ENCODE measurements at places on chromosomes 7 and 10.

DNA sequence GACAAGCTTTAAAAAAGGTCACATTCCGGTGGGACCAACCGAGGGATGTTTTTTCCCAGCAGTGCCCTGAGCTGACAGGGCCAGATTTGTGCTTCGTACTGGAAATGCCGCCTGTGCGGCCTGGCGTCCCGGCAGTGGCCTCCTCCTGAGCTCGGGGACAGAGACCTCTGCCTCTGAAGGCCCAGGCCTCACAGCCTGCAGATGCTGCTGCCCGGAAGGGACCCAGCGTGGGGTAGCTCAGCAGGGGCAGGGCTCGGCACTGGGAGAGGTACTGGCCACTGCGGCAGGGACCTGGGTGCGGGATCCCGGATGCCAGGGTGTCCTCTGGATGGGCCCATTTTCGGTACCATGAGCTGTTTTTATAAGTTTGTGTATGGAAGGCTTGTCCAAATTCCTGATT, 52.4 kb upstream of the CFAP46 start:
- no peaks in the 10 kb centered on the region for H3K36me3 ChIP-seq
- no peak overlapping the region for H3K27ac ChIP-seq
- H3K4me3 ChIP-seq = no peak overlapping the region
- peaks cover 33% of the 10 kb centered on the region for H3K4me1 ChIP-seq

- no peak overlapping the region for H3K27ac ChIP-seq
- no peaks in the 10 kb centered on the region for H3K36me3 ChIP-seq
- no peaks in the 10 kb centered on the region for H3K27me3 ChIP-seq
- no peaks in the 10 kb centered on the region for H3K4me1 ChIP-seq
- H3K4me3 ChIP-seq = no peak overlapping the region
- peak; percentile 72 for DNase-seq
Observed at GRCh38 chr10:99172128-99172738, 63.4 kb downstream of the HPSE2 start.

DNA sequence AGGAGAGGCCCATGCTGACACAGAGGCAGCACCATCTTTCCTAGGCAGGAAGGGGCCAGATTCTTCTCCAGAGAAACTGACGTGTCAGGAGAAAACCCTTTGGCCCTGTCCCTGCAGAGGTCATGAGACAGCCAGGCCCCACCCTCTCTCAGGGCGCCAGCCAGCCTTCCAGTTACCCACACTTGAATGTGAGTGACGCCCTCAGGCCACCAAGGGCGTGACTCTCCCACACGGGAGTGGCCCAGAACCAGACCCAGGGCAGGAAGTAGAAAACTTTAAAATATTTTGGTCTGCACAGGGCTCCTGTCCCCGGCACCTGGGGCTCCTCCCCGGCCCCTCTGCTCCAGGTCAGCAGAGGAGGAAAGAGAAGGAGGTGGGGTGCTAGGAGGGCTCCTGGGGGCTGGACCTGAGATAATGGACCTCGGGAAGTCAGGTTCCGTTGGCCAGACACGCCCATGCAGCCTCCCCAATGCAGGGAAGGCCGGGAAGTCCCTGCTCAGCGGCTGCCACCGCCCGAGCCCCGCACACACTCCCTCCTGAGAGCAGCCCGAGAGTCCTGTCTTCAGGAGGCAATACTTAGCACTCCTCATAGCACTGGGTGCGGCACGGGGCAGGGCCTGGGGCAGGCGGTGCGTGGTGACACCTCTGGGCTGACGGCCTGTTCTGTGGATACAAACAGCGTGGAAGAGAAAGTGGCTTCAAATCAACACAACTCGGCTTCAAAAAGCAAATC, 67.0 kb upstream of the CFAP46 start:
- H3K4me3 ChIP-seq = no peak overlapping the region
- H3K4me1 ChIP-seq = no peaks in the 10 kb centered on the region
- no peaks in the 10 kb centered on the region for H3K27me3 ChIP-seq
- no peak for DNase-seq
- H3K36me3 ChIP-seq = no peaks in the 10 kb centered on the region

- no peaks in the 10 kb centered on the region for H3K4me1 ChIP-seq
- no peak overlapping the region for H3K4me3 ChIP-seq
- no peaks in the 10 kb centered on the region for H3K36me3 ChIP-seq
Observed at GRCh38 chr7:157445246-157445955, 108.6 kb downstream of the DNAJB6 start.

GRCh38 chr7:67661-68395, 124.5 kb upstream of the FAM20C start:
- no peaks in the 10 kb centered on the region for H3K27me3 ChIP-seq
- no peak overlapping the region for H3K4me3 ChIP-seq
- H3K36me3 ChIP-seq = no peaks in the 10 kb centered on the region
- H3K4me1 ChIP-seq = 0 out of 2 replicates have a peak, but pooled peaks cover 9% of the 10 kb centered on the region
- H3K27ac ChIP-seq = no peak overlapping the region

- no peaks in the 10 kb centered on the region for H3K4me1 ChIP-seq
- H3K36me3 ChIP-seq = no peaks in the 10 kb centered on the region
- DNase-seq = no peak
Observed at GRCh38 chr10:11396311-11396955, 215.0 kb downstream of the USP6NL start.

DNA sequence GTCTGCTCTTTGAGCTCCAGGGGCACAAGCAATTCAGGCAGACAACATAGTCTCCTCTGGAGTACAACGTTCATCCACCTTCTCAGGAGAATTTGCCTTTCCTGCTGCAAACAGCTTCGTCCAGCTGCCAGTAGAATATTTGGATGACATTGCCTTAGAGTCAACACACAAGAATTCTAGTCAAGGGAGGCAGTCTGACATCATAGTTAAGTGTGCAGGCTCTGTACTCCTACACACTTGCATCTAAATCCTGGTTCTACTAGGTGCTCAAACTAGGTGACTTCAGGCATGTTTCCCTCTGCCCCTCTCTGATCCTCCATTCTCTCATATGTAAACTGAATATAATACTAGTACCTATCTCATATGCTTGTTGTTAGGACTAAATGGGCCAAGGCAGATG, 314.8 kb downstream of the HPSE2 start:
- H3K4me3 ChIP-seq = no peak overlapping the region
- no peaks in the 10 kb centered on the region for H3K4me1 ChIP-seq
- no peak for DNase-seq
- no peak overlapping the region for H3K27ac ChIP-seq
- no peaks in the 10 kb centered on the region for H3K36me3 ChIP-seq

- H3K36me3 ChIP-seq = no peaks in the 10 kb centered on the region
- H3K27me3 ChIP-seq = no peaks in the 10 kb centered on the region
- DNase-seq = no peak
- H3K4me1 ChIP-seq = no peaks in the 10 kb centered on the region
- H3K27ac ChIP-seq = no peak overlapping the region
Observed at GRCh38 chr10:48509974-48510692, 94.7 kb downstream of the ARHGAP22 start.

DNA sequence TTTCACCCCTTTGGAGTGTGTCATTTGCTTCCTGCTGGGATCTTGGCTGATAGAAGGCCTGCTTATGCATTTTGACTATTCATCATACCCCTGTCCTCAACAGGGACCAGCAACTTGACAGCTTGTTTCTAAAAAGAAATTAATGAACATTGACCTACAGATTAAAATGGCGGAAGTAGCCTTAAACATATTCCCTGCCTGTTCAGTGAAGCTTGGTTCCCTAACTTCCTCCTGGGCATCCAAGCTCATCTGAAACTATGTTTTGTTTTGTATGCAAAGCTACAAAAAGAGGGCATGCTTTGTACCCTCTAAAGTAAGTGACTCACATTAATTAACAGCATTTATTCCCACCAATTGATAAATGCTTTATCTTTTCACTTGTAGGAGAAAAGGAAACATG, 26.8 kb upstream of the CDK14 start:
- no peak for DNase-seq
- no peak overlapping the region for H3K27ac ChIP-seq
- H3K36me3 ChIP-seq = no peaks in the 10 kb centered on the region
- H3K27me3 ChIP-seq = no peaks in the 10 kb centered on the region
- 0 out of 2 replicates have a peak, but pooled peaks cover 5% of the 10 kb centered on the region for H3K4me1 ChIP-seq

- no peaks in the 10 kb centered on the region for H3K27me3 ChIP-seq
- no peak overlapping the region for H3K27ac ChIP-seq
- no peak for DNase-seq
- no peak overlapping the region for H3K4me3 ChIP-seq
Observed at GRCh38 chr10:822661-823367, 108.7 kb downstream of the LARP4B start.

DNA sequence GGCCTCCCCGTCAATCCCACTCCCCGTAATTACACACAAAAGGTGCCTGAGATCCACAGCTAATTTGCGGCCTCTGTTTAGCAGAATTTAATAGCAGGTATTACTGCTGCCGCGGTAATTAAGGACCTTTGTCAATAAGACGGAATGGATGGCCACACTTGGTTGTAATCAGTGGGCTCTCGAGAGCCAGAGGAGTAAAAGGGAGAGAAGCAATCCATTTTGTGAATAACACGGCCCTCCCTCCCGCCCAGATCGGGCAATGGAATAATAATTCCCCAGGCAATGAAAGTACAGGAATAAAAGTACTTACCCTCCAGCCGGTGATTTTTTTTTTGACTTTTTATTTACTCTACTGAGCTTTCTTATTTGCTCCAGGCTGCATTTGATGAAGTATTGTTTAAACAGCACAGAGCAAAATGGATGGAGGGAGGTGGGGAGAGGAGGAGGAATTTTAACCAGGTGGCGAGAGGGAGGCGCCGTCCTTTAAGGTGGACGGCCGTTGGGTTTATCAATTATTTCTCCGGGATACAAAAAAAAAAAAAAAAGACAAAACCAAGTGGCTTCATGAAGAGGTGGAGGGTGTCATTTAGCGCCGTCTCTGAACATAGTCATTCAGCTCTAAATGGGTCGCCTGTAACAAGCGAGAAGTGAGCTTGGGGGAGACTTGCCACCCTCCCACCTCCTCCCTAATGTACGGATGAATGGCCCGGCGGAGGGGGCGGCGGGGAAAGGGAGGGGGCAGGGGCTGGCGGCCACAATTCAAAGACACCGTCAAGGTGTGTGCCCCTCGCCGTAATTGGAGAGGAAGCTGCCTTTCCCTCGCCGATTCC, 120.3 kb downstream of the BUB3 start:
- H3K36me3 ChIP-seq = no peaks in the 10 kb centered on the region
- no peaks in the 10 kb centered on the region for H3K27me3 ChIP-seq
- no peaks in the 10 kb centered on the region for H3K4me1 ChIP-seq
- no peak overlapping the region for H3K4me3 ChIP-seq
- no peak overlapping the region for H3K27ac ChIP-seq

GRCh38 chr7:44103923-44104859, at the start of gene AEBP1:
Gene AEBP1 (plus strand): TSS chr7:44104345. CDS start chr7:44104666, 321 bp downstream.
- peak within 1 kb of the TSS; percentile 51 for H3K4me3 ChIP-seq
- peaks cover 42% of the 10 kb centered on the region for H3K4me1 ChIP-seq
- no peaks in the 10 kb centered on the region for H3K27me3 ChIP-seq
- H3K36me3 ChIP-seq = peaks cover 29% of the 10 kb centered on the region

DNA sequence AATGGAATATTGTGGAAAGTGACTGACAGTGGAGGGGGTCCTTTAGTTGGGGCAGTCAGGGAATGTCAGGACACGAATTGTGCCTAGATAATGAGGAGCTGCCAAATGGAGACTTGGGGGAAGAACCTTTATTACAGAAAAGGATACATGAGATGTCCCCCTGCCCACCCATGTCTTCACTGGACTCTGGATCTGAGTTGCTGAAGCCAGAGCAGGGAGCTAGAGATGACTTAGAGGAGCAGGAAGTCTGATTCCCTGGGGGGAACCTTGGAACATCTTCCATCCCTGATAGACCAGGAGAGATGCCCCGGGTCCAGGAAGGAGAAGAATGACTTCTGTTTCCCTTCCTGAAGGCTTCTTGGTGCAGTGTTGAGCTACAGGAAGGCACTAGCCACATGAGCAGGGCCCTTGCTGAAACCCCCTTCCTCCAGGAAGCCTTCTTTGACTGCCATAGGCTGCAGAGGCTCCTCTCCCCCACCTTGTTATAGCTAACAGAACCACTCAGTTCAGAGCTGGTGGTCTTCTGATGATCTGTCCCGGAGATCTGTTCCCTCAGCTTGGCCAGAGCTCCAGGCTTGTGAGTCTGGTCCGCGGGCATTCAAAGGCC, 747 bp upstream of the NEURL1 start:
- H3K4me1 ChIP-seq = no peaks in the 10 kb centered on the region
- DNase-seq = no peak
- peaks cover 40% of the 10 kb centered on the region for H3K27me3 ChIP-seq
- H3K4me3 ChIP-seq = no peak overlapping the region
- H3K36me3 ChIP-seq = no peaks in the 10 kb centered on the region

- no peaks in the 10 kb centered on the region for H3K4me1 ChIP-seq
- no peaks in the 10 kb centered on the region for H3K27me3 ChIP-seq
- H3K4me3 ChIP-seq = no peak overlapping the region
- H3K36me3 ChIP-seq = peaks cover 8% of the 10 kb centered on the region
- DNase-seq = no peak
Observed at GRCh38 chr10:126104767-126105166, 208.4 kb downstream of the FANK1 start.

- H3K4me1 ChIP-seq = no peaks in the 10 kb centered on the region
- peaks cover 18% of the 10 kb centered on the region for H3K27me3 ChIP-seq
- DNase-seq = peak; percentile 12
- H3K4me3 ChIP-seq = no peak within 1 kb of the TSS
- no peak within 1 kb of the TSS for H3K27ac ChIP-seq
Observed at GRCh38 chr7:117479225-117480054, at the start of gene CFTR. Gene CFTR (plus strand): TSS chr7:117480025. CDS start chr7:117480095, 70 bp downstream.

DNA sequence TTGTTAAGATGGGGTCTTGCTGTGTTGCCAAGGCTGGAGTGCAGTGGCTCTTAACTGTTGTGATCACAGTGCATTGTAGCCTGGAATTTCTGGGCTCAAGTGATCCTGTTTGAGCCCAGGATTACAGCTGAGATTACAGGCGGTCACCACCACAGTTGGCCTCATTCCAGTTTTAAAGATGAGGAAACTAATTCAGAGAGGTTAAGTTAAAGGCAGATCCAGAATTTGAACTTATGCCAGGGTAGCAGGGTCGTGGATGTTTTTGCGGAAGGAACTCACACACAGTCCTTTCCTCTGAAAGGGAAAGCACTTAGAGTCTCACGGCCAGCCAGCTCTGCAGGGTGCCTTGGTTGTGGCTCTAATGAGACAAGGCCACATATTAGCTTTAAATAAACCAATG, 84.7 kb downstream of the MMRN2 start:
- peaks cover 6% of the 10 kb centered on the region for H3K4me1 ChIP-seq
- H3K27me3 ChIP-seq = no peaks in the 10 kb centered on the region
- H3K27ac ChIP-seq = no peak overlapping the region

Measured in SK-N-SH (cell line).